GM12891 (cell line): ENCODE measurements at places on chromosomes 16 and 17.

- DNase-seq: no peak
These were observed 12.9 kb upstream of the KDM8 start for GRCh38 chr16:27190316-27190871.

DNA sequence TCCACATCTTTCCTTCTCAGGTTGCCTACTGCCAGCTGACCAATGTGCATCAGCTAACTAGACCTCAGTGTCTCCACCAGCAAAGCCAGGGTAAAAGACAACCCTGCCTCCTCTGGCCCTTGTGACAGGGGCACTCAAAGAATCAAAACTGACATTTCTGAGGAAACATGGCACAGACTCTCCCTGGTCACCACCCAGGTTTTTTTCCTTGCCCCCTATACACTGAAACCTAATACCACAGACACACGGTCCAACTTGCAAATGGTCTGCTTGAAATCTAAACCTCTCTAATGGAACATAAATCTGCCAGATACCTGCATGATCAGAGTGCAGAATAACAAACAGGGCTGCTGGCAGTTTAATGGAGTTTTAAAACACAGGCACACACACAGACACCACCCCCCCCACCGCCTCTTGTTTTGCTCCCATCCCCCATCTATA, 19.5 kb upstream of the CORO6 start:
- no peak for DNase-seq

GRCh38 chr17:42323268-42323773, 35.0 kb downstream of the STAT5A start:
- DNase-seq: no peak

- DNase-seq: no peak
These were observed 7.3 kb downstream of the CDH13 start for GRCh38 chr16:82633964-82634600.

GRCh38 chr16:23333034-23333579, 31.0 kb downstream of the SCNN1B start:
- DNase-seq: no peak
